Natural killer cell (primary cell): ENCODE measurements at places on chromosomes 6 and 20. TPM values are rescaled to one million over a fixed set of nuclear protein-coding genes. Genes with fewer than 3 reads are reported as not detected.

- no peak overlapping the region for H3K27ac ChIP-seq
- H3K36me3 ChIP-seq: no peaks in the 10 kb centered on the region
- no peak for DNase-seq
- H3K4me1 ChIP-seq: no peaks in the 10 kb centered on the region
- H3K27me3 ChIP-seq: no peaks in the 10 kb centered on the region
- no peak overlapping the region for H3K4me3 ChIP-seq
These were observed 404.6 kb upstream of the OPRM1 start for GRCh38 chr6:153634416-153634815.

GRCh38 chr20:35303382-35303734 is 11.1 kb upstream of the FAM83C start:
- no peak for DNase-seq
- H3K4me1 ChIP-seq: peaks cover 7% of the 10 kb centered on the region
- H3K27ac ChIP-seq: no peak overlapping the region
- peaks cover 5% of the 10 kb centered on the region for H3K36me3 ChIP-seq
- no peaks in the 10 kb centered on the region for H3K27me3 ChIP-seq

DNA sequence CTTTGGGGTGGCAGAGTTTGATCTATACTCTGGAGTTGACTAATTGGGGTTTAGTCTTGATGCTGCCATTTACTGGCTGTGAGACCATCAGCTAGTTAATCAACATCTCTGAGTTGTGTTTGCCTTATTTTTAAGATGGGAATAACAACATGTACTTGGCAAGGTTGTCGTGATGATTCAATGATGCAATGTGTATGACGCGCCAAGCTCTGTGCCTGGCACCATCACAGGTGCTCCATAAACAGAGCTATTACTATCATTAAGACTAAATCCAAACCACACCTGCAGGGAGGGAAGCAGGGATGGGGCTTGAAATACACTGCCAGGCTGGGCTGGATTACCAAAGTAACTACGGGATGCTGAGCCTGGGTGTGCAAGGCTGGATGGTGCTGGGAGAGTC is 60.1 kb upstream of the E2F3 start:
- no peaks in the 10 kb centered on the region for H3K4me1 ChIP-seq
- no peak overlapping the region for H3K27ac ChIP-seq
- H3K27me3 ChIP-seq: no peaks in the 10 kb centered on the region
- DNase-seq: no peak
- no peak overlapping the region for H3K4me3 ChIP-seq

DNA sequence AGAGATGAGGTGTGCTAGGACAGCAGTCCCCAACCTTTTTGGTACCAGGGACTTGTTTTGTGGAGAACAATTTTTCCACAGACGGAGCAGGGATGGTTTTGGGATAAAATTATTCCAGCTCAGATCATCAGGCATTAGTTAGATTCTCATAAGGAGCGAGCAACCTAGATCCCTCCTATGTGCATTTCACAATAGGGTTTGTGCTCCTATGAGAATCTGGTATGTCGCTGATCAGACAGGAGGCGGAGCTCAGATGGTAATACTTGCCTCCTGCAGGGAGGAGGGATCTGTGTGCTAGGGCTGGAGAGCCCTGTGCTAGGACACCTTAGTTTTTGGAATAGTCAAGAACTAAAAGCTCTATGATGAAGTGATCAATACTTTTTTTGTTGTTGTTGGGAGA is 2.5 kb downstream of the SMIM13 start:
- H3K4me3 ChIP-seq: no peak overlapping the region
- peaks cover 17% of the 10 kb centered on the region for H3K4me1 ChIP-seq
- no peak overlapping the region for H3K27ac ChIP-seq
- peak; percentile 41 for DNase-seq
- H3K27me3 ChIP-seq: no peaks in the 10 kb centered on the region

The CCR6 gene
- total RNA-seq: 0.23 TPM

The MYCT1 gene
- 0.64 TPM for total RNA-seq

The BPIFA1 gene
- total RNA-seq: not detected

The SNAI1 gene
- 1.5 TPM for total RNA-seq
